ENCODE measurements at places on chromosomes 6 and 20. TPM values are rescaled to one million over a fixed set of nuclear protein-coding genes. Genes with fewer than 3 reads are reported as not detected.

PERP gene
- total RNA-seq, result 22.5 TPM

WASF1 gene
- total RNA-seq, result 9.0 TPM

CASS4 gene
- 0.77 TPM for total RNA-seq

DZANK1 gene
- total RNA-seq, result 1.5 TPM

RAB5IF gene
- total RNA-seq, result 65.6 TPM
